ENCODE measurements at places on chromosomes 7 and 10.
A peak's percentile ranks its signal among the peaks of the same experiment; 100 is the strongest.

DNA sequence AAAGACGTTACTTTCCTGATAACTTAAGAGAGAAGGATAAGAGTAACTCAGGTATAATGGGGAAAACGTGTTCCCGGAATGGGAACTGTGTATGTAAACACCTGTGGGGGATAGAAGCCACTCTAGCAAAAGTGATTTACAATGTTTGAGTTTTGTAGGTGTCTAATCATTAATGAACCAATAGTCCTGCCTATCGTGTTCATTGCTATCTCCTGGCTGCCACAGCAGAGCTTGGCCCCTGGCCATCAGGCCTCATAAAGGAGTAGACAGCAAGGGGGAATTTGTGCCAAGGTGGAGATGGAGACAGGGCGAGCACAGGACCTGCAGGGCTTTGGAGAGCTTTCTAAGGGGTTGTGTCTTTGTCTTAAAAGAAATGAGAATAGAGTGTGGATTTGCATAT is 102.1 kb downstream of the GAD2 start:
- no peaks in the 10 kb centered on the region for H3K4me1 ChIP-seq
- H3K27ac ChIP-seq: no peak overlapping the region
- DNase-seq: no peak

DNA sequence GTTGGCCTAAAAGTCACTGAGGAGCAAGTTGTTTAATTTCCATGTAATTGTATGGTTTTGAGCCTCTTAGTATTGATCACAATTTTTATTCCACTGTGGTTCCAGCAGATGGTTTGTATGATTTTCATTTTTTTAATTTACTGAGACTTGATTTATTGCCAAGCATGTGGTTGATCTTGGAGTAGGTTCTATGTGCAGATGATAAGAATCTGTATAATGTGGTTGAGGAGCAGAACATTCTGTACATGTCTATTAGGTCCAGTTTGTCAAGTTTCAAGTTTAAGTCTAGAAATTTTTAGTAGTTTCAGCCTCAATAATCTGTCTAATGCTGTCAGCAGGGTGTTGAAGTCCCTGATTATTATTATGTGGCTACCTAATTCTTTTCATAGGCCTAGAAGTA is 22.7 kb upstream of the ZWINT start:
- no peaks in the 10 kb centered on the region for H3K36me3 ChIP-seq
- no peak overlapping the region for H3K27ac ChIP-seq
- no peak overlapping the region for H3K4me3 ChIP-seq
- no peaks in the 10 kb centered on the region for H3K4me1 ChIP-seq

- H3K4me1 ChIP-seq: no peaks in the 10 kb centered on the region
- H3K36me3 ChIP-seq: no peaks in the 10 kb centered on the region
- no peak overlapping the region for H3K27ac ChIP-seq
- DNase-seq: peak; percentile 33
Observed at GRCh38 chr7:70698219-70698832, 433.6 kb upstream of the GALNT17 start.

DNA sequence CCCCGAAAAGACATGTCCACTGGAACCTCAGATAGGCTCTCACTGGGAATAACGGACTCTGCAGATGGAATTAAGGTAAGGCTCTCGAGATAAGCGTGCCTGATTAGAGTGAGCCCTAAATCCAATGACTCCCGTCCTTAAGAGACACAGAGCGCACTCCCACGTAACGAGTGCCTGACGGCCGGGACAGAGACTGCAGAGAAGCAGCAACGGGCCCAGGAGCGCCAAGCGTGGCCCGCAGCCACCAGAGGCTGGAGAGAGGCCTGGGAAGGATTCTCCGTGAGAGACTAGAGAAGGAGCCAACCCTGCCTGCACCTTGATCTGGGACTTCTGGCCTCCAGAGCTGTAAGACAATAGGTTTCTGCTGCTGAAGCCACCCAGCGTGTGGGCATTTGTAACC is 20.0 kb upstream of the TNRC18 start:
- peaks cover 18% of the 10 kb centered on the region for H3K4me1 ChIP-seq
- no peak overlapping the region for H3K27ac ChIP-seq
- no peaks in the 10 kb centered on the region for H3K27me3 ChIP-seq
- H3K36me3 ChIP-seq: no peaks in the 10 kb centered on the region

DNA sequence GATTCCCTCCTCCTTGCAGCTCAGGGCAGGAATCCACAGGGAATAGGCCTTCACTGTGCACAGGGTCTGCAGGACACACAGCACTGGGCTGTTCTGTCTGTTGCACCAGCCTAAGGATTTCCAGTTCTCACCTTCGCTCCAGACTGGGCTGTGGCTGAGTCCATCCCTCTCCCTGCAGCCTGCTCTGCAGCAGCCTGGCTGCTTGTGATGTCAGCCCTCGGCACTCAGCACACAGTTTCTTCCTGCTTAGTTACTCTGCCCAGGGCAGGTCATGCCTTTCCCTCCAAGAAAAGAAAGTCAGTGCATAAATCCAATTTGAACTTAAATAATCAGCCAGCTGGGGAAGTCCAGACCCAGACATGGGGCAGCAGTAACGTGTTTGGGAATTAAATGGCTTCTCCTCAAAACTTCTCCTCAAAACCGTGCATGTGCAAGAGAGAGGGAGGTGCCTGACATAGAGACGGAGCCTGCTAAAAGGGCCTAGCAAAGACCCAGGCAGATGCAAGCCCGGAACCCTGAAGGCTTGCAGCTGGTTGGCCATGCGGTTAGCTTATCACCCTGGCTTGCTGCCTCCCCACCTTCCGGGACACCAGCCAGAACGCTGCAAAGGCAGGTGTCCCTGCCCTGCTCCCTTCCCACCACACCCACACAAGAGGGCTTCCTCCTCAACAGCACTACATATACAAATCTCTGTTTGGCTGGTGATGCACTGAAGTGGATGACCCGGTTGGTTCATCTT is 10.9 kb upstream of the GDF2 start:
- H3K27me3 ChIP-seq: peaks cover 5% of the 10 kb centered on the region
- DNase-seq: no peak
- H3K4me1 ChIP-seq: no peaks in the 10 kb centered on the region
- no peak overlapping the region for H3K4me3 ChIP-seq
- no peak overlapping the region for H3K27ac ChIP-seq
- no peaks in the 10 kb centered on the region for H3K36me3 ChIP-seq

DNA sequence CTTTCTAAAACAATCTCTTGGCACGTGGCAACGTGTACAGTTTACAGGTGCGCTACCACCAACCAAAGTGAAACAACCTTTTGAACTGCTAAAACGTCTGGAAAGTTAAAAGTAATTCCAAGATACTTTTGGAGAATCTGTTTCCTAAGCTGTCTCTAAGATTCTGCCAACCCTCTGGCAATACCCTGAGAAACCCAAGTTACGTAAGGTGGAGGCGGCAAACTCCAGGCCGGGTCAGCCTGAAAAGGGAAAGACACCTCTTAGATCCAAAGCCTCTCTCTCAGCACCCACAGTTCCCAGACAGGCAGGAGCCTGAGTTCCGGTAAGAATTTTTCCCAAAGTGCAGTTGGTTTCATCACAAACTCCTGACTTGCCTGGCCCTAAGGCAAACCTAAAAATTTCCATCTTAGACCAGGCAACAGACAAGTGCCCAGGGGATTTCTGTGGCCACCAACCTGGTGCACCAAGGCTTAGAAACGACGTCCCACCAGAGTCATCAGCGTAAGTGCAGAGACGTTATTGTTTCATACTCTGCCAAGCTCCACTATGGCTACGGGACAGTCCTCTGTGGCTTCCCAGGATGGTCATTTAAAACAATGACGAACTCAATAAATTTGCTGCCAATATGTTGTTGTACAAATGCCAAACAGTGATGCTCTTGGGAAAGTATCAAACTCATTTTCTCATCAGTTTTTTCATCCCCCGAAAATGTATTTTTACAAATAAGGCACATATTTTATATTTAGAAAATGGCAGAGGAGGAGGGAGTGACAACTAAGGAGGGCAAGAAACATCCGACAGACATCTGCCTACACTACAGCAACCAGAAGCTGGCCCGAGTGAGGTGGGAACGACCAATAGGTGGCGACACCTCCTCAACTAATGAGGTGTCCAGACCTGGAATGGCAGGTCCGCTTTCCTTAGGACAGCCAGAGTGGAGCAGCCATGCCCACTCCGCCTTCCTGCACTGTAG is 205.8 kb upstream of the FRMD4A start:
- H3K4me1 ChIP-seq: no peaks in the 10 kb centered on the region
- H3K4me3 ChIP-seq: no peak overlapping the region
- H3K27ac ChIP-seq: no peak overlapping the region
- DNase-seq: peak; percentile 36

- H3K4me3 ChIP-seq: no peak overlapping the region
- H3K27me3 ChIP-seq: no peaks in the 10 kb centered on the region
- H3K27ac ChIP-seq: no peak overlapping the region
- no peaks in the 10 kb centered on the region for H3K4me1 ChIP-seq
Observed at GRCh38 chr10:27525819-27526218, 21.7 kb downstream of the RAB18 start.

DNA sequence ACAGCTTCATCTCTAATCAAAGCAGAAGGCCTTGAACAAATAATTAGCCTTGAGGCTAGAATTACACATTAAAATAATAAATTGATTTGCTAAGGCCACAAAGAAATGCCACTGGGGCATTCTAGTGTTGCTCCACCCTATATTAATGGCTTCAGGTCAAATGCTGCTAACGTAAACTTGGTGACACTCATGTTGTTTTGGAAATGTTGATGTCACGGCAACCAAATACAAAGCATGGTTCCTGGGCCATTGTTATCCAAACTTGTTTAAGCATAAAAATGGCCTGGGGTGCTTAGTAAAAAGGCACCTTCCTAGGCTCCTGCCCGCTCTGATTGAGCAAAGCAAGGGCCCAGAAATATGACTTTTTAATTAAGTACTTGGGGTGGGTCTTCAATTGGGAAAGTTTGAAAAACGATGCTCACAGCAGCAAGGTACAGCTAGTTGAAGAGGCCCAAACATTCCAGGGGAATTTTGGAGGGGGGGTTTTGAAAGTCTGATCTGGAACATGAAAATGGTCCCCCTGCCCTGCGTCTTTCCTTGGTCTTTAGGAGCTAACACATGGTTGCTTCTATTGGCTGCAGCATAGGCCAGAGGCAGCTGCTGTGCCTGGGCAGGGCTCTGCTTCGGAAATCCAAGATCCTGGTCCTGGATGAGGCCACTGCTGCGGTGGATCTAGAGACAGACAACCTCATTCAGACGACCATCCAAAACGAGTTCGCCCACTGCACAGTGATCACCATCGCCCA is 67.8 kb downstream of the ABCC2 start:
- no peaks in the 10 kb centered on the region for H3K36me3 ChIP-seq
- no peak overlapping the region for H3K27ac ChIP-seq
- H3K27me3 ChIP-seq: no peaks in the 10 kb centered on the region
- peaks cover 19% of the 10 kb centered on the region for H3K4me1 ChIP-seq
- no peak overlapping the region for H3K4me3 ChIP-seq

GRCh38 chr7:133609806-133610205 is 356.9 kb downstream of the EXOC4 start:
- DNase-seq: no peak
- H3K27ac ChIP-seq: no peak overlapping the region
- no peaks in the 10 kb centered on the region for H3K4me1 ChIP-seq
- H3K4me3 ChIP-seq: no peak overlapping the region
- no peaks in the 10 kb centered on the region for H3K27me3 ChIP-seq

Data from Panc1 (cell line).